ENCODE measurements at places on chromosomes 5 and 9.

DNA sequence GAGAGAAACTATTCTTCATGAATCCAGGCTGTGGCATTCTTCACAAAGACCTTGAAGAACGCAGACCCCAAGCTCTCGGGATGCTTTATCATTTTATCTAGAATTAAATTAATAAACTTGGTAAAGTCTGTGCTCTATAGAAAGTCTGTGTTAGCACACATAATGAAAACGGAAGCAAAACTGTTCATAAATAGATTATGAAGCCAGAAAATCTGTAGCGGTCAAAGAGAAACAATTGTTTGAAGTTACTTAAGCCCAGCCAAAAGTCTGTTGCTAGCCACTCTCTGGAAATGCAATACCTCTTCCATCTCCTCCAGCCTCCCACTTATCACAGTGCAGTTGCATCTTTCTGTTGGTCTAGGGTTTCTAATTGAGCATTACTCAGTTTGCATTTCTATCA is 375.9 kb downstream of the KIF4B start:
- DNase-seq = no peak

GRCh38 chr9:108830272-108830671 is 25.5 kb downstream of the ACTL7B start:
- no peak for DNase-seq

GRCh38 chr5:44795496-44795895 is 13.3 kb upstream of the MRPS30 start:
- peak; percentile 25 for DNase-seq

GRCh38 chr5:28499766-28500290 is 1461.4 kb upstream of the CDH9 start:
- no peak for DNase-seq

- no peak for DNase-seq
Observed at GRCh38 chr9:4110562-4110961, 189.3 kb downstream of the GLIS3 start.

DNA sequence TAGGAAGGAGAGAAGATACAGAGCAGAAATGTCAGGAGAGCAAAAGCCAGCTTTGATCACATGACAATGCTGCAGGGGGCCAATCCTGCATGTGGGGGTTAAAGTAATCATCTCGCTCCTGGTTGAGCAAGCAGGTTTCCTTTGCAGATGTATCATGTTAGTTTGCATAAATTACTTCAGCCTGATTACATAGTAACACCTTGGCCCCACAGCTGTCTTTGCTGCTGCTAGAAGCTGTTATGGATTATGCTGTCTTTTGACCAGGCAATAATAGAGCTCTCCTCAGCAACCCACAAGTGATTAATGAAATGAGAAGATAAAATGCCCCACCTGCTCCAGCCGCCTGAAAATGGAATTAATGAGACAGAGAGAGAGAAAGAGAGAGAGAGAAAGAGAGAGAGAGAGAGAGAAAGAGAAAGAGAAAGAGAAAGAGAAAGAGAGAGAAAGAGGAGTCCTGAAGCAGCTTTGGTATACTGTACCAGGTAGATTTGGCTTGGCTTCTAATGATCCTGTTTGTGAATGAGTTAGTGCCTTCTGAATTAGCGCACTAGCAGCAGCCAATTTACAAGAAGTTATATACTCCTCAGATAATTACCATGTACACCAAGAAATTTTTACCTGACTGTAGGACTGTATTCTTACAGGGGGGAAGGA is 174.3 kb upstream of the RORB start:
- no peak for DNase-seq

DNA sequence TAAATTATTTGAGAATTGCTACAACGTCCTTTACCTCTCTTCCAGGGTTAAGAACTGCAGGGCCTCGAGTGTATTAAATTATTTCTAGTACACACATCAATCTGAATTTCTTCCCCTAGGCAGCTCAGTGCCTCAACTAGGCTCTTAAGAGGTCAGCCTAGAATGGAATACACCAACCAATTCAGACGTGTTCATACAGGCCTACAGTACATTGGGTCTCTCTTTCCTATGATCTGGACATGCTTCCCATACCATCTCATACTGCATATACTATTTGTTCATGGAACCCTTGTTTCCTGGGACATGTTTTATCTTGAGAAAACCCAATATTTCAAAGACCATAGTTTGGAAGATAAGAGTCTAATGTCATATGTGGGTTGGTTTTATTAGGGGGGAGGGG is 434.1 kb upstream of the WWC1 start:
- DNase-seq = no peak

DNA sequence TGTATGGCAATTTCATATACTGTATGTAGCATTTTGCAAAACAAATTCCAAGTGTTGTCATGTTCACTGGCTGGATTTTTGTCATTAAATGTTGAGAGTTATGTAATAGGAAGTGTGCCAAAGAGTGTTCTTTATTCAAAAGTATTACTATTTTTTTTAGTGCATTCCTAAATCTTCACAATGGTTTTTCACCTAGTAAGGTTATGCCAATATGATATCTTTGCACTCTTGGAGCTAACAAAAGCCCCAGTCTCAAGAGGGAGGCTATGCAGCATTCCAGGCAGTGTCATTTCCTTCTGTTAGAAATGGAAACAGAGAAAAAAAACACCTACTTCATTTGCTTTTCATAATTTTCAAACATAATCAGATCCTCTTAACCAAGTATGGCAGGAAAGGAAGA is 5.1 kb upstream of the SSBP2 start:
- DNase-seq = no peak
